ENCODE measurements at places on chromosomes 2 and 18.
A peak's percentile ranks its signal among the peaks of the same experiment; 100 is the strongest.

DNA sequence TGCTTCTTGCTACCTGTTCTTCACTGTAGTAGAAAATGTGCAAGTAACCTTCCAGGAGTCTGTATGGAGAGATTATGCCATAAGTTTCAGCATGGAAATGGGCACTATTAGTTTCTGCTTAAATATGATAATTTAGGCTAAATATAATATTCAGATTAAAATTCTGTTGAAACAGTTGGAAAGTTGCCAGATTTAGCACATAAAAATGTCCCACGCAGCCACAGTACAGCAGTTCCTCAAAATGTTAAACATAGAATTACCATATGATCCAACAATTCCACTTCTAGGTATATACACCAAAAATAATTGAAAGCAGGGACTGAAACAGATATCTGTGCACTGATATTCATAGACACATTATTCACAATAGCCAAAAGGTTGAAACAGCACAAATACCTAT lies 121.2 kb downstream of the NRP2 start:
- DNase-seq: no peak

DNA sequence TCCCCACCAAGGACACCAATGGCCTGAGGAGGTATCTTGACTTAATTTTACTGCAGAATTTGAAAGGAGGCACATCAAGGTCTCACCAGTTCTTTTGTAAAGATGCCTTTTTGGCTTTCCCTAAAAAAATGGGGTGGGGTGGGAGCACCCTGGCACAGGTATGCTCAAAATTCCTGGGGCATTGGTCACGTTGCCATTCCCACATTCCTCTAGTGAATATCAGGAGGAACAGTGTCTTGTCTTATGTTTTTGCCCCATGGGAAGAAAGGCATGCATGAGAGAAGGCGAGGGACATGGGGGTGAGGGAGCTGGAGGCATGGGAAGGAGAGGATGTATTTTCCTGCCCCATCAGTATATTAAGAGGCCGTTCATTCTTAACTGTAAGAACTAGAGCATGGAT lies 275.3 kb downstream of the CMPK2 start:
- DNase-seq: no peak

DNA sequence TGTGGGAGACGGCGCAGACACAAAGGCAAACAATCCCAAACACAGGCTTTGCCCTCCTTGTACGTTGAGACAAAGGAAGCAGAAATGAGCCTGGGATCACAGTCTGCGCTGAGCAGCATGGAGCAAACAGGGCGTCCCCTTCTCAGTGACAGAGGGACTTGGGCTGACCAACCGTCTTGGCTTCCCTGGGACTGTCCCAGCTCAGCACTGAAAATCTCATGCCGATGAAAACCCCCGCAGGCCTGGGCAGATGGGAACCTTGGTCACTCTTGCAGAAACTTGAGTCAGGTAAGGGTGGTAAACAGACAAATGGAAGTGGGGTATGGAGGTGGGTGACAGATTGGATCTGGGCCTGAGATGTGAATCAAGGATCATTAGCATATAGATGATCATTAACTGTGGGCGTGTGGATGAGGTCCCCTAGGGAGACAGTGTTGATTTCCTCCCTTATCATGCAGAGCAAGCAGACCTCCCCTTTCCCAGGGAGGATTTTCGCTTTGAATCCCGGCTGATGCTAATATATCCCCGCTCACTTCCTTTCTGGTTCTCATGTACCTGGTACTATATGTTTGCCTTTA lies 19.1 kb upstream of the SH3BP4 start:
- no peak for DNase-seq

DNA sequence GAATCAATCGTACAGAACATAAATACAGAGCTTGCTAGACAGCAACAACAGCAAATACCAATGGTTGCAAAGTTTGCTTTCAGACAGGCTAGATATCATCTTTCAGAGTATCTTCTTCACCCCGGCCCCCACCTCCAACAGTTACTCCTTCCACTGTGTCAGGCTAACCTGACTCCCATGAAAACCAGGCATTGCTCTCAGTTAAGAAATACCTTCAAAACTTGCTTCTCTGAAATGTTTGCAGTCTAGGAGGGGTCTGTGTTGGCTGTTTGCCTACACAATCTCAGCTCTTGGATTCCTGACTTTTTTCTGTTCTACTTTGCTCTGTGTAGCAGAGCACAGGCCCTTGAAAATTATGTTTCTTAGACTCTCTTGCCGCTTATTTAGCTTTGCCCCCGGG lies 599.5 kb upstream of the SYT4 start:
- DNase-seq: no peak

DNA sequence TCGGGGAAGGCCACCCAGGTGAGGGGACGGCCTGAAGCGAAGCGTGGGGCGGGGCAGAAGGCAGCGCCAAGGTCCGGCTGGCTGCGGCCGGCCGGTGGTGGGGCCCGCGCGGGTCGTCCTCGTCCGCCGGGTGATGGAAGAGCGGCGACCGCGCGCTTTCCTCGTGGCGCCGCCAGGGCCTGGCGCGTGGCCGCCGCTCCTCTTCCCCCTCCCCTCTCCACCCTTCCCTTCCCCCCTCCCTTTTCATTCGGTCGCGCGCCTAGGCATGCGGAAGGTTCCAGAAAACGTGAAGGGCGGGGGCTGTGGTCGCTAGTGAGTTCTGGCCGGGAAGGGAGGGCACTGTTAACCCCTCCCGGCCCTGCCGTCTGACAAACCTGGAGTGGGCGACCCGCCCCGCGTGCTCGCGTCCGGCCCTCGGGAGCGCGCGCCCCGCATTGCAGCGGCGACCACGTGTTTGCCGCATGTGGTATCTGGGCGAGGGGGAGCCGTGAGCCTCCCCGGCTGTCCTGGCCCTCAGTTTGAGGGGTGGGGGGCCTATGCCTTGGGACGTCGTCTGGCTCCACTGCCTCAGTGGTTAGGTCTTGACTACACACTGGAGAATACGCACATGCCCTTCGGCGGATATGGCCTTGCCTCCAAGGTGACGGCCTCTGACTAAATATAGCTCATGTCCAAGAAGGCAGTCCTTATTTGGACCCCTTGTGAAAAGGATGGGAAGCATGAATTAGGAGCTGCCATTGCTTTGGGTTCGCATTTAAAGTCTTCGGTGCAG lies 579 bp downstream of the MAT2A start:
- DNase-seq: peak; percentile 66

- DNase-seq: peak; percentile 16
Measured at GRCh38 chr2:173903601-173904394, 61.4 kb downstream of the SP3 start.

- DNase-seq: no peak
Measured at GRCh38 chr2:46878240-46878877, 37.2 kb downstream of the MCFD2 start.

- DNase-seq: no peak
Measured at GRCh38 chr2:71720283-71720560, 266.9 kb downstream of the DYSF start.

- DNase-seq: no peak
Measured at GRCh38 chr2:215612786-215613185, 176.9 kb upstream of the FN1 start.

- no peak for DNase-seq
Measured at GRCh38 chr2:86225581-86225980, 26.3 kb downstream of the MRPL35 start.

DNA sequence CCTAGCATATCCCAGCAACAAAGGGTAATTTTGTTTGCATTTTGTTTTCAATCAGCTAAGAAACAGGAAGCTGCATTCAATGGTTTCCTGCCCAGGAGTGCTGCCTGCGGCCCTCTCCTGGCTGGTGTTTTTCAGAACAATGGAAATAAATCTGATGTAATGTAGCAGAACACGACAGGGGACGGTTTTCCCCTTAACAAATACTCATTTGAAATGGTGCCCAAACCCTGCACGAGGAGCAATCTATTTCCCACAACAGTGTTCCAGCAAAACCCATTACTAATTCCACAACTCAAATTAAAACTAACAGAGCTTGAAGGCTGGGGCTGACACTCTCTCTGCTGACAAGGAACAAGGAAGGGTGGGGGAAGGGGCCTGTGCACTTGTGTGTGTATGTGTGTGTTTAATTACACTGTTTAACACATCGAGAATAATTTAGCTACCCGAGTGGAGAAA lies 8.7 kb downstream of the CAPN13 start:
- no peak for DNase-seq

GRCh38 chr2:39902103-39902502 lies 123.0 kb upstream of the THUMPD2 start:
- DNase-seq: no peak

- DNase-seq: no peak
Measured at GRCh38 chr2:217806482-217806765, 196.4 kb downstream of the TNS1 start.

- DNase-seq: no peak
Measured at GRCh38 chr2:62219407-62220159, 23.7 kb downstream of the B3GNT2 start.

- DNase-seq: no peak
Measured at GRCh38 chr2:141109633-141110032, 1021.2 kb downstream of the LRP1B start.

DNA sequence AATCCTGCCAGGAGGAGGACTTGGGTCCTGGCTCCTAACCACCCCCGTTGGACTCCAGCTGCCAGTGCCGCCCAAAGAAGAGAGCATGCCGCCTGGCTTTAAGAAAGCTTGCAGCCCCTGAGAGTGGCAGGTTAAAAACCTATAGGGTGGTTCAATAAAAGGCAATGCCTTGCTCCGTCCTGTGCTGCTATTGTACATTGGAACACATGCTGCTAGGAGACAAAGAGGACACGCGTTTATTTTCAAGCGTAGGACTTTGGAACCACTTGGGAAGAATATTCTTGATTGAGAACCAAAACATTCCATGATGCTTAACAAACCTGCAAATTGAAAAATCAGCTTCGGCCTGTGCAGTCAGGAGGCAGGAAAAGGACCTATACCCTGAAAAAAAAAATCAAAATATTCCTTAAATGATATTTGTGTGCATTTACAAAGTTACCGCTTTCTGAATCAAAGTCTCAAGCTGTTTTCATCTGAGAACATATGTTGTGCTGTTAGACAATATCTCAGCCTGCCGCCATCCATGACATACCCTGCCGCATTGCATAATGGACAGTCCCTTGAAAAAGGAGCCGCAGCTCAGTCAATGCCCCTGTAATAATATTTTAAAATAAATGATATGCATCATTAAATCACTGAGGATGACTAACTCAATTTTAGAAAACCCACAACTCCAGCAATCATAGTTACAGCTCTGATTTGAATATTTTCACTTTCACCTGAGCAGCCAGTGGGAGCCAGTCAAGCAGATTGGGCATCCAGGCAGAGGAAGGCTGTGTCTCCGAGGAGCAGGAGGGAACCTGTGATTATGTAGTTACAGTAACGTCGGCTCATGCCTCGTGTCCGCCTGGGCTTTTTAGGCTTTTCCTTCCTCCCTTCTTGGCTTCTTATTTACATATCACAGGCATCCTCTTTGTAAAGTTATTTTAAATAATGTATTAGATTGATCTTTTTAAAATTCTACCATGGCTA lies 805.6 kb upstream of the FANCL start:
- DNase-seq: no peak

DNA sequence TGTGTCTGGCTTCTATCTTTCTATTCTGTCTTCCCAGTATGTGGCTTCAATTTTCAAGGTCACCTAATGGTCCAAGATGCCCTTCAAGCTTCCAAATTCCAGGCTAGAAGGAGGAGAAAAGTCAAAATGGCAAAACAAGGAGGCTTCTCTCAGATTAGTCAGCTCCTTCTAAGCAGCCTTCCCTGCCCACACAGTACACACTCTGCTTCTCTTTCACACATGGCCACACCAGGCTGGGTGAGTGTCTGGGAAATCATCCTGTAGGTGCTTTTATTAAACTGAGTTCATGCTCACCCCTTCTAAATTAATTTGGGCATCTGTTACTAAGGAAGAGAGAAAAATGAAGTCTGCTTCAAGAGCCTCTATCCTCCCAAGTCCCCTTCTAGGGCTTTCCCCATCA lies 277.2 kb upstream of the MGAT5 start:
- no peak for DNase-seq

DNA sequence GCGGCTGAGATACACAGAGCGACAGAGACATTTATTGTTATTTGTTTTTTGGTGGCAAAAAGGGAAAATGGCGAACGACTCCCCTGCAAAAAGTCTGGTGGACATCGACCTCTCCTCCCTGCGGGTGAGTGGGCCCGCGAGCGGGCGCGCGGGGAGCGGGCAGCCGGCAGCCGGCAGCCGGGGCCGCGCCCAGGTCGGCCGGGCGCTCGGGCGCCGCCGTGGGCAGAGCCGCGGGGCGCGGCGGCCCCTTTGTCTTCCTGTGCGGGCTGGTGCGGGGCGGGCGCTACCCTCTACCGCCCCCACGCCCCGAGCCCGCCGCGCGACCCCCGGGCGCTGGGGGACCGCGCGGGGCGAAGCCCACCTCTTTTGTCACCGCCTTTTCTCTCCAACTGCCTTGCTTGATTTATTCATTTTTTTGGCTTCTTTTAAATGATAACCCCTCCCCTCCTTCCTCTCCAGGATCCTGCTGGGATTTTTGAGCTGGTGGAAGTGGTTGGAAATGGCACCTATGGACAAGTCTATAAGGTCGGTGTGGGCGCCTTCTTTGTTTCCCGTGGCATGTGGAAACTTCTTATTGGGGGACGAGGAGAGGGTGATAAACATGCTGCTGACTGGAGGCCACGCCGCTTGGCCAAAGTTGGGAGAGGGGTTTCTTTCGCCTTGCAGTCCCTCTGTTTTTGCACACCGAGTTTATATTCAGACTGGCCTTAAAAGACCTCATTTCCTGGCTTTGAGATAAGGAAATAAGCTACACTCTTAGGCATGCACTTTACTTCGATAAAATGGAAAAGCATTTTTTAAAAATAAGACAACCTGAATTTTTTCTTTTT lies 722 bp downstream of the MAP4K4 start:
- peak; percentile 43 for DNase-seq
